Activated CD8-positive, alpha-beta T cell treated with anti-CD3 and anti-CD28 coated beads, Interleukin-2, amount 10 ng/mL, durations not matched to agents 7 days and 5 days (primary cell): ENCODE measurements at places on chromosomes 7 and 10. TPM values are rescaled to one million over a fixed set of nuclear protein-coding genes. Genes with fewer than 3 reads are reported as not detected.
A peak's percentile ranks its signal among the peaks of the same experiment; 100 is the strongest.

Gene ITIH5
- not detected for total RNA-seq

Gene KIF11
- total RNA-seq: 87.0 TPM

Gene NCAPG2
- 154 TPM for total RNA-seq

GRCh38 chr10:8835453-8836167 lies 781.1 kb downstream of the GATA3 start:
- DNase-seq: no peak

Gene LRRC17
- not detected for total RNA-seq

- peak; percentile 72 for DNase-seq
Measured at GRCh38 chr10:110568055-110568735, 700 bp downstream of the SMC3 start.

GRCh38 chr7:101179117-101179516 lies 976 bp downstream of the NAT16 start:
- DNase-seq: no peak

GRCh38 chr7:2165610-2166594 lies 66.8 kb downstream of the MAD1L1 start:
- DNase-seq: no peak

DNA sequence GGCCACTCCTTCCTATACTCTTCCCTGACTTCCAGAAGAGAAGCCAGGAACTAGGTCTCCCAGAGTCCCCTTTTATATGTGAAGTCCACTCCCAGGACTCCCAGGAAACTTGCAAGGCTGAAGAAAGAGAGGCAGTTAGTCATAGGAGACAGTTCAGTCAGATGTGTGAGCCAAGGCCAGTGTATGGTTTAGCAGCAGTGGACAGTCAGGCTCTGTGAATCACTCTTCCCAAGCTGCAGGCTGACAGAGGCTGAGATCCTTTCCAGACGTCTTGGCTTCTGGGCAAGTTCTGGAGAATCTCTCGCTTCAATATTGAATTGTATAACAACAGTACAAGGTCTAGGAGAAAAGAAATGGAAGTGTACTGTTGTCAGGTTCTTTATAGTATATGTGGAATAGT lies 26.9 kb downstream of the BLVRA start:
- DNase-seq: no peak

- no peak for DNase-seq
Measured at GRCh38 chr7:26441002-26441521, 149.4 kb downstream of the SNX10 start.

Gene WEE2
- not detected for total RNA-seq

GRCh38 chr7:128785738-128786137 lies 6.0 kb upstream of the CCDC136 start:
- DNase-seq: no peak

GRCh38 chr7:79563821-79564522 lies 110.5 kb upstream of the MAGI2 start:
- DNase-seq: no peak
